HT1080 (cell line): ENCODE measurements at places on chromosomes 1 and 21. TPM values are rescaled to one million over a fixed set of nuclear protein-coding genes. Genes with fewer than 3 reads are reported as not detected.

Gene KRTAP21-2
- total RNA-seq = not detected in 2 replicates

Gene NPHS2
- not detected in 2 replicates for total RNA-seq

Gene SNIP1
- total RNA-seq = 11.3 and 16.5 TPM in 2 replicates

Gene HSPB7
- total RNA-seq = not detected in 2 replicates

Gene CA14
- total RNA-seq = not detected in 2 replicates

- peak; percentile 86 for DNase-seq
These were observed 44.7 kb upstream of the VAV3 start for GRCh38 chr1:108009603-108010195.

GRCh38 chr1:85028151-85028550 lies 20.1 kb downstream of the MCOLN3 start:
- no peak for DNase-seq

- no peak for DNase-seq
These were observed 4.7 kb downstream of the ELOA start for GRCh38 chr1:23748016-23748415.

DNA sequence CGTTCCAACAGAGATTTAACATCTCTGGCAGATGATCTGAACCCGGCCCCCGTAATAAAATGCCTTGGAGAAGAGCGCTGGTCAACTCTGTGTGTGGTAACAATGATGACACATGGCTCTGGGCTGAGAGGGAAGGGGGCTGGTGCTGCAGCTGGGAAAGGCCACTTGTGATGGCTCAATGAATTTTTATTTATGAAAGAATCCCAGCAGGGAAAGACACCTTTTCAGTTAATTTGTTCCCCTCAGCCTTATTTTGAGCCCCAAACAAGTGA lies 59.4 kb downstream of the SYT6 start:
- DNase-seq = peak; percentile 36

DNA sequence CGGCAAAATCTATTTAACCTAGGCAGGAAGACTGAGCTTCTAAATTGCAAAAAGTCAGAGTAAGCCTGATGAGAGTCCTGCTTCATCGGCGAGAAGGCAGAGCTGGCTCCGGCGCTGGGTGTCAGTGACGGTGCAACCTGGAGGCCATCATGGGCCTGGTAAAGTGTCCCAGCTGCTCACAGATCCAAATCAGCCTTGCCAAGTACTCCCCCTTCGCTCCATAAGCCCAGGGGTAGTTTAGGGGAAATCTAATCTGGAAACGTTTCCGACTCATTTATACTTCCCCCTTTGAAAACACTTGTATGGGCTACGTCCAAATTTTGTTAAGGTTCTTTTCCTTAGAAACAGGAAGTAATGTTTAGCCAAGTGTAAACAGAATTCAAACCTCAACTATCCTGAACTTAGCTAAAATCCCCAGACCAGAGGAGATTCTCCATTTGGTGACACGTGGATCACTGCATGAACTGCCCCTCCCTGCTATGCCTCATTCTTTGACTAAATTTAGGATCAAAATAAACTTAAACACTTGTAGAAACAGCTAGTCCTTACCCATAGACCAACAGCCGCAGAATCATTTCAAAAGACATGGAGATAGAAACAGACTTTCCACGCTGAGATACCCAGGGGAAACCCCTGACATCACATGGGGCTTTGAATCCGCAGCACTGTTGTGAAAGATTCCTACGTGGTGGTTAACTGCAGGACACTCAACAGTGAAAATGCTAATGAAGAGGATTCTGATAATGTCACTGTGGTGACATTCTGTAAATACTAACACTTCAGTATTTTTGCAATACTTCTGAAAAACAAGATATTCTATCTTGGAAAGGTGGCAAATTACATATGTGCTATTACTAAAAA lies 172.7 kb downstream of the TGFBR3 start:
- no peak for DNase-seq

DNA sequence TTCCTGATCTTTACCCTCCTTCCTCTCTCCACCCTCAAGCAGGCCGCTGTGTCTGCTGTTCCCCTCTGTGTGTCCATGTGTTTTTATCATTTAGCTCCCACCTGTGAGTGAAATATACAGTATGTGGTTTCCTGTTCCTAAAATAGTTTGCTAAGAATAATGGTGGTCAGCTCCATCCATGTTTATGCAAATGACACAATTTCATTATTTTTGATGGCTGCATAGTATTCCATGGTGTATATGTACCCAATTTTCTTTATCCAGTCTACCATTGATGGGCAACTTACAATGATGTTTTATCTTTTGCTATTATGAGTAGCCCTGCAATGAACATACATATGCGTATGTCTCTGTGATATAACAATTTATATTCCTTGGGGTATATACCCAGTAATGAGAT lies 133.4 kb upstream of the RGS18 start:
- DNase-seq = no peak
